ENCODE measurements at places on chromosomes 7 and 10.

DNA sequence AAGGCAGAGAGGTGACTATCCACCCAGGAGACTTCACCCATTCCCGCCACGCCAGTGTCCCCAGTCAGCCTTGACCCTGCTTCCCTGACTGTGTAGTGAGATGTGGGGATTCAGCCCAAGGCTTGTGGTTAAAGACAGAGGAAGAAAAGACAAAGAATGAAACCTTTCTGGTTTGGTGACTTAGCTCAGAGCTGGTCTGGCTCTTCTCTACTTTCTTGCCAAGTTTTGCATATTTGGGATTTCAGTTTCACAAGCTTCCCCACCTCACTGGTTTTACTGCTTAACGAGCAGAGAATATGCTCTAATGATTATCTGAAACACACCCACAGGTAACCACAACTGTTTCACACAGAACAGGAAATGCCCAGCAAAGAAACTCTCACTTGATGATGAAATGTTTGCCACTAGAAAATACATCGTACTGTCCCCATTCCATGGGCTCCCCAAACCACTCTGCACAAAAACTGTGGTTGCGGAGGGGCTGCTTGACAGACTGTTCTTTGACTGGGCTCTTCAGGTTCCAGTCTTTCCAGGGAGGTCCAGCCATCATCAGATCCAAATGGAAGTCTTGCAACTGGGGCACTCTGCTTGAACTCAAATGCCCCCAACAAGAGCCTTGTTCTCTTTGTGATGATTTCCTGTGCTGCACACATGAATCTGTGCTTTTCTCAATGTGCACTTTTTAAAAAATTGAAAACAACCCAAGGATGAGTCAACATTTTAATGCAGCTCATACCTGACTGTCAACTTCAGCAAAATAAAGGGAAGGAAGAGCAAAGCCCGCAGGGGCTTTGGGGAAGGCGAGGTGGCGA lies 95.5 kb downstream of the CTBP2 start:
- DNase-seq, result peak; percentile 84

GRCh38 chr7:103532955-103533354 lies 86.9 kb upstream of the SLC26A5 start:
- DNase-seq, result no peak

- no peak for DNase-seq
These were observed 6.3 kb upstream of the CD36 start for GRCh38 chr7:80632139-80632538.

DNA sequence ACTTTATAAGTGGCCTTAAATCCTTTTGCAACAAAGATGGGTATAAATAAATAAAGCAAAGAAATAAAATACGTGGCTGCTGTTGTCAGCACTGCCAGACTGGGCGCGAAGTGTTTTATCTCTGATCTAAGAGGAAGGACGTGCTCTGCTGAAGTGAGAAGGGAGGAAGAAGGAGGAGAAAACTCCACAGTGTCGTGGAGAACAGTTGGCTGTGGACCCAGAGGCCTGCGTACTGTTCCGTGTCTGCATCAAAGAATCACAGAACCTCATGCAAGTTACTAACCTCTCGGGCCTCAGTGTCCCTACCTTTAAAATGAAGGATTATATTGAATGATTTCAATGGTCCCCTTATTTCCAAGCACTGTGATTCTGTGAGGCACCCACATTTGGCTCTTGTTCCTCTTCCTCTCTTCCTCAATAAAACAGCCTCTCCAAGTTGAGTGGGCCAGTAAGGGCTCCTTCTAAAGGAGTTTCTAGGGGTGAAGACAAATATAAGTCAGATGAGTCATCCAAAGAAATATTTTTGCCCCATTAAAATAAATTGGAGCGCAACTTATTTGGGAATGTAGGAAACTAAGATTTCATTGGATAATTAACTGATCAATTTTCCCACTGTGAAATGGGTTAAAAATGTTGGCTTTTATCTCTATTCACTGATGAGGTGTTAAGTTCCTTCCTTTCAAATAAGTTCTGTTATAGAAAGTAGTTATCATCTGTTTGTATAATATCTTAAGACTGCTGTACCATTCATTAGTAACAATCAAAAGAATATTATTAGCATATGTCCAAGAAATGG lies 126.9 kb upstream of the EFCAB10 start:
- no peak for DNase-seq

GRCh38 chr10:129877773-129878371 lies 86.2 kb downstream of the EBF3 start:
- DNase-seq, result no peak

DNA sequence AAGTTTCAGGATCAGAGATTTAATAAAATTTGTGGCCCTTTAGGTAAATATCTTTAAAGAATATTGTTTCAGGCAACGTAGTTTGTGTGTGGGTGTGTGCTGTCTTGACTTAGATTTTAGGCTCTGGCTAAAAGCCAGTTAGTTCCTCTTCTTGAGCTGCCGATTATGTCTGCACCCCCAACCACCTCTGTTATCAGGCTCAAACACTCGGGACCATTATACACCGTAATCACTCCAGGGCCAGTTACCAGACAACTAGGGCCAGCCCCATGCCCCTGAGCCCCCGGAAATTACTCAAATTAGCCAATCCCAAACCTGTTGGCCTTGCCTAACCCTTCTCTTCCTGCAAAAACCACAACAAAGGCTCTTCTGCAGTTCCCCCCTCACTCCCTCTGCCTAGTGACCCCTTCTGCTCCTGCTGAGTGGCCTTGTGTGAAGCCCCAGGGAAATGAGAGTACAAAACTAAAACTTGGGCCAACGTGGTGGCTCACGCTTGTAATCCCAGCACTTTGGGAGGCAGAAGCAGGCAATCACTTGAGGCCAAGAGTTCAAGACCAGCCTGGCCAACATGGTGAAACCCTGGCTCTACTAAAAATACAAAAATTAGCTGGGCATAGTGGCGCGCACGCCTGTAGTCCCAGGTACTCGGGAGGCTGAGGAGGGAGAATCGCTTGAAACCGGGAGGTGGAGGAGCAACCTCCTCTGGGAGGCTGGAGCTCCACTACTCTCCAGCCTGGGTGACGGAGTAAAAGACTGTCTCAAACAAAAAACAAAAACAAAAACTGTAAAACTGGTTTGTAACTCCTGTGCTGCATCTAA lies 9.2 kb upstream of the HNRNPF start:
- no peak for DNase-seq

GRCh38 chr7:79502151-79502550 lies 48.7 kb upstream of the MAGI2 start:
- DNase-seq, result no peak

- DNase-seq, result peak; percentile 14
These were observed 33.5 kb downstream of the RSBN1L start for GRCh38 chr7:77729574-77730348.

GRCh38 chr7:144474800-144475615 lies 71.5 kb upstream of the NOBOX start:
- no peak for DNase-seq

- no peak for DNase-seq
These were observed 1.0 kb upstream of the PLXDC2 start for GRCh38 chr10:19815036-19815730.

- no peak for DNase-seq
These were observed 248.5 kb downstream of the BUB3 start for GRCh38 chr10:123402656-123403055.

DNA sequence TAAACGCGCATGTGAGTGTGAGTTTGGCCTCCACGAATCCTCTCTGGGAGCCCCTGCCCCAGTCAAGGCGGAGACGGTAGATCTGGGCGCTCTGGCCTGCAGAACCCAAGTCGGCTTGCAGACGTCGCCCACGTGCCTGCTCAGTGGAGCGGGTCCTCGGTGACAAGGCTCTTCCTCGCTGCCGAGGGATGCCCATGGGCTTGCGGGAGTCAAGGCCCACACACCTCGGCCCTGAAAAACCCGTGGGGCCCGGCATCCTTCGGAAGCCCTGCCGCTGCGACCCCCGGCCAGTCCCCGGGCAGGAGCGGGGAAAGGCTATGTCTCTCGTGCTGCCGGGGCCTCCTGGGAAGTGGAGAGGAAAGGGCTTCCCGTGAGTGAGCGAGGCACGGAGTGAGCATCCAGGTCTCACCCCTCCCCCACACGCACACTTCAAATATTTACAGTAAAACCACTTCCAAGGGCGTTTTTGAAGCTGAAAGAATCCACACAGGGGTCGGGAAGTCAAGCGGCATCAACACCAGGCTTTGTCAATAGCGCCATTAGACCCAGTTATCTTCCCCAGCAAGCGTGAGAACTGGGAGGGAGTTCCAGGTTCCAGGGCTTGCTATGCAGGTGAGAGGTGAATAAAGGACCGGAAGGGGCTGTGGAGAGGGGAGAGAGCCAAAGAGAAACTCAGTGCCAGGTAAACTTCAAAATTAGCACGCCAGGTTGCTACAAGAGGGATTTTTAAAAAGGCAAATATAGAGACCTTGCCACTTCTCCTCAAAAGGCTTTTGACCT lies 1.1 kb upstream of the MNX1 start:
- no peak for DNase-seq

DNA sequence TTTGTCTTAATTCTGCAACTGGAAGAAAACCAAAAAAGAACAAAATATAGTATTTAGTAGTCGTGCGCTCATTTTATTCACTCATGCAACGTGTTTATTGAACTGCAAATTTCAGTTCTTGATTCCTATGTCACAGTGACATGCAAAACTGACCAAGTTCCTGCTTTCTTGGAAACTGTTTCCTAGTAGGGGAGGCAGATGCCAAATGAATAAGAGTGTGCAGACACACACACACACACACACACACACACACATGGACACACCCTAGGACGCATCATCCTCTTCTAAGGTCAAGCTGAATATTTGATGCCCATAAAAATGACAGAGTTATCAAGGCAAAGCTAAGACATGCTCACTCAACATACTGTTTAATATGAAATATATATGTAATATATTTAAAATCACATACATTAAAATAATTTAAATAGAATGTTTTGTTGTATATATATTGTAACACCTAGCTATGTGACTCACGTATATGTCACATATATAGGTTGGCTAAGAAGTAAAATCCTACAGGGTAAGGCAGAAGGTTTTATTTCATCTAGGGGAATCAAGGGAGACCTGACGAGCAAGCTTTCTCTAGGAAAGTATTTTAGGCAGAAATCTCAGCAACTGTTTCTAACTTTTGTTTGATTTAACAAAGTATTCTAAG lies 79.6 kb downstream of the SVIL start:
- DNase-seq, result no peak

DNA sequence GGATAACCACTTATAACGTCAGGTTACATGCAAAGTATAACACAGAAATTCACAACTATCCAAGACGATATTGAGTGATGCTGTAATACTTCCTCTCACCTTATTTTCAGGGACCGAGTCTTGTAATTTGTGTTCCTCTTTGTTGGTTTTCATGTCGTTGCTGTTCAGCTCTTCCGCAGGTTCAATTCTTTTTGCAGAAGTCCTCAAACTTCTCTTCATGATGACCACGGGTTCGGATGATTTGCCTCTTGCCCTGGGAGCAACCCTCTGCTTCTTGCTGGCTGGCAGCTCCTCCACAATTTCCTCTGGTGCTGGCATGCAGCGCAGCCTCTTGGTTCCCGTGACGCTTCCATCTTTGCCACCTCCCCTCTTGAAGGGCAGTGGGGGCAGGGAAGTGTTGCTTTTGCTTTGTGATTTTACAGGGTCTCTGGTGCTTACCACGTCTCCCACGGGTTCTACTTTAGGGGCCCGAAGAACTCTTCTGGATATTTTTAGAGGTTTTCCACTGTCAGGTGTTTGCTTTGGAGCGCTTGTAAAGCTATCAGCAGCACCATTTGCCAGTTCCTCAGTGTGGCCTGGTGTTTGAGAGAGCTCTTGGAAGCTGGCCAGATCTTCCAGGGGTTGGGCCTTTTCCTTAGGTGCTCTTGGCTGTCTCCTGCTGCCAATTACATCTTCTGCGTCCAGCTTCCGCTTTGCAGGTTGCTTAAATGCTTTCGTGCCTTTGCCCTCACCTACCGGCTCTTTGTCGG lies 23.6 kb downstream of the MKI67 start:
- DNase-seq, result no peak

GRCh38 chr7:36957620-36958019 lies 233.3 kb upstream of the AOAH start:
- DNase-seq, result no peak

GRCh38 chr10:30758338-30758737 lies 128.8 kb upstream of the LYZL2 start:
- DNase-seq, result peak; percentile 54

GRCh38 chr7:18241543-18242231 lies 214.0 kb upstream of the PRPS1L1 start:
- no peak for DNase-seq

DNA sequence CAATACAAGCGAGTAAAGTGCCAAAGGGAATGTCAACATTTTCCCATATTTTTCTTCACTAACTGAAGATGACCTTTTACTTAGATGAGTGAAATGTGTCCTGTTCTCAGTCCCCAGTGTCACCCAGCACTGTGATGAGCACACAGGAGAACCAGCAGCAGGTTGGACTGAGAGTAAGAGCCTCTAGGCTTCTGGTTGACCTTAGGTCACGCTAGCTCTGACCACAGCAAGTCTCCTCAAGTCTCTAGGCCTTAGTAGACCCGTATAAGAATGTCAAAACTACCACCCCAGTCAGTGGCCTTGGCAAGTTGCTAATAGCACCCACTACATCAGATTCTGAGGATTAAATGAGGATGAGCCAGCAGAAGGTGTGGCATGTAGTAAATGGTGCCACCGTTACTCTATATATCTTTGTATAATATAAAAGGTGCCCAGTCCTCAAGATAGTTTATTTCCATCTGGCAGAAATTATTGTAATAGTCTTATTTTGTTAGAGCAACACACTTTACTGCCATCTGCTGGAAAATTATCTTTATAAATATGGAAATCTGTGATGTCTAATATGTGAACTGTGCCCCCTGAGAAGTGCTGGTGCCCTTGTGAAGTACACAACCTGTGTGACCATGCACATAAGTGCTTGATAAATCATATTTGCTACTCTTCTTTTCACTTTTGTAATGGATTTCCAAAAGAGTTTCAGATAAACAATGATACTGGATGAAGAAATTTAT lies 75.7 kb downstream of the SPAG6 start:
- DNase-seq, result peak; percentile 33

DNA sequence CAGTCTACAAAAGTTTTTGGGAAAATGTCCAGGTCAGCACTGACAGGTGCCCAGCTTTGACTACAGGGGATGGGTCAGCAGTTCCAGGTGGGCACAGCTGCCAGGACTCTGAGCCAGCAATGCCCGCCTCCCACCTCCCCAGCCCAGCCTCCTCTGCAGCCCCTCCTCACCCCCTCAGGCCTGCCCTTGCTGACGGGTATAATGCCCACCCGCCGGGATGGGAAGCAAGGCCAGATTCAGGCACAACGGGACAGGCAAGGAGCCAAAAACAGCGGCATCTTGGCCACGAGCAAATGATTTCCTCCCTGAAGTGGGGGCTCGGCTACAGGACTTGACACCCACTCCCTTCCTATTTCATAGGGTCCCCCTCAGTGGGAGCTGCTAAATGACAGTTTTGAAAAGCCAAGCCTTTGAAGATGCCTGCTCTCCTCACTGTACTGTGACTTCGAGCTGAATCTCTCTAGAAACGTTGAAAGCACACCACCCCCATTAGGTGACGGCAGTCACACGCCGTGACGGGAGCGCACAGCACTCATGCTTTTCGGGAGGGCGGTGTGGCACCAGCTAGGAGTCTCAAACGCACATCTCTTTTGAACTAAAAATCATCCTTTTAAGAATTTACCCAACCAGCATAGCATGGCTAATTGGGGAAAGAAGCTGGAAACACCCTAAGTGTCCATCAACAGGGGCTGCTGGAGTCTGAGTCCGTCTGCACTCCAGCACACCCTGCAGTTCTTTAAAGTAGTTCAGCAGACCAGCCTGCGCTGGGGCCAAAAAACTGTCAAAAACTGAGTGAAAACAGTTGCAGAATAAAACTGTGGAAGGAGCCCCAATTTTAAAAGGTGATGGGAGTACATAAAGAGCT lies 29.6 kb downstream of the MAD1L1 start:
- DNase-seq, result peak; percentile 5
